ENCODE measurements at places on chromosomes 16 and 17.

GRCh38 chr16:86297391-86297790, 212.9 kb upstream of the FOXF1 start:
- DNase-seq, result no peak

GRCh38 chr17:57572600-57572999, 172.5 kb downstream of the CCDC182 start:
- DNase-seq, result no peak

DNA sequence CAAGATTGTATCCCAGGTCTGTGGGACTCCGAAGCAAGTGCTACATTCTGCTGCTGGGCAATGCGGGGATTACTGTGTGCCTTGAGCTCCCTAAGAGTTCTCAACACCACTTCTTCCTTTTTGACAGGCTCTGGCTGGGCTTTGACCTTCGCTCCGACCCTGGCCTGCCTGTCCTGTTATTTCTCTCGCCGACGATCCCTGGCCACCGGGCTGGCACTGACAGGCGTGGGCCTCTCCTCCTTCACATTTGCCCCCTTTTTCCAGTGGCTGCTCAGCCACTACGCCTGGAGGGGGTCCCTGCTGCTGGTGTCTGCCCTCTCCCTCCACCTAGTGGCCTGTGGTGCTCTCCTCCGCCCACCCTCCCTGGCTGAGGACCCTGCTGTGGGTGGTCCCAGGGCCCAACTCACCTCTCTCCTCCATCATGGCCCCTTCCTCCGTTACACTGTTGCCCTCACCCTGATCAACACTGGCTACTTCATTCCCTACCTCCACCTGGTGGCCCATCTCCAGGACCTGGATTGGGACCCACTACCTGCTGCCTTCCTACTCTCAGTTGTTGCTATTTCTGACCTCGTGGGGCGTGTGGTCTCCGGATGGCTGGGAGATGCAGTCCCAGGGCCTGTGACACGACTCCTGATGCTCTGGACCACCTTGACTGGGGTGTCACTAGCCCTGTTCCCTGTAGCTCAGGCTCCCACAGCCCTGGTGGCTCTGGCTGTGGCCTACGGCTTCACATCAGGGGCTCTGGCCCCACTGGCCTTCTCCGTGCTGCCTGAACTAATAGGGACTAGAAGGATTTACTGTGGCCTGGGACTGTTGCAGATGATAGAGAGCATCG, 2.4 kb downstream of the SLC16A13 start:
- no peak for DNase-seq

DNA sequence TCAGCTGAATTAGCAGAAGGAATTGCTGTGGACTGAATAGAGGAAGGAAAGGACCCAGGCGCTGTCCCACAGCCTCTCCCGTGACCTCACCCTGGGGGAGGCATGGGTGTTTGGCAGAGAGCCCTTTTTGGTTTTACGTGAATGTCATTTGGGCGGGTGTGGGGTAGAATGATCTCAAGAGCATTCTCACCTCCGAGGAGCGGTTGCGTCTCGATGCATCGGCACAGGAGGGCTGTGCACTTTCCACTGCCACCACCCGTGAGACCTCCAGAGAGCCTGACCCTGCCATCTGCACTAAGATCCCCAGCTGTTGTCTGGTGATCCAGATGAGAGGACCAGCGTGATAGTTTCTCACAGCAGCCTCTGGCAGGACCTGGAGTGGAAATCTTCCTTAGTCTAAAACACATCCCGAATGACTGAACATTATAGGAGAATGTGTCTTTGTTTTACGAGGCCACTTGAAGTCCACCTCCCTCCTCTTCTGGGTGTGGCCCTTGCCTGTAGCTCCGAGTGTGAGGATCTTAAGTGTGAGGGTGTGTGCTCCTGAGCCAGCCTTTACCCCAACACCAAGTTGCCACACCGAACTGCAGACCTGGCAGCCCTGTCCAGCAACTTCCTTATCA, 29.3 kb downstream of the FOXK2 start:
- DNase-seq, result no peak

- no peak for DNase-seq
Observed at GRCh38 chr17:72233986-72234385, 113.2 kb downstream of the SOX9 start.

DNA sequence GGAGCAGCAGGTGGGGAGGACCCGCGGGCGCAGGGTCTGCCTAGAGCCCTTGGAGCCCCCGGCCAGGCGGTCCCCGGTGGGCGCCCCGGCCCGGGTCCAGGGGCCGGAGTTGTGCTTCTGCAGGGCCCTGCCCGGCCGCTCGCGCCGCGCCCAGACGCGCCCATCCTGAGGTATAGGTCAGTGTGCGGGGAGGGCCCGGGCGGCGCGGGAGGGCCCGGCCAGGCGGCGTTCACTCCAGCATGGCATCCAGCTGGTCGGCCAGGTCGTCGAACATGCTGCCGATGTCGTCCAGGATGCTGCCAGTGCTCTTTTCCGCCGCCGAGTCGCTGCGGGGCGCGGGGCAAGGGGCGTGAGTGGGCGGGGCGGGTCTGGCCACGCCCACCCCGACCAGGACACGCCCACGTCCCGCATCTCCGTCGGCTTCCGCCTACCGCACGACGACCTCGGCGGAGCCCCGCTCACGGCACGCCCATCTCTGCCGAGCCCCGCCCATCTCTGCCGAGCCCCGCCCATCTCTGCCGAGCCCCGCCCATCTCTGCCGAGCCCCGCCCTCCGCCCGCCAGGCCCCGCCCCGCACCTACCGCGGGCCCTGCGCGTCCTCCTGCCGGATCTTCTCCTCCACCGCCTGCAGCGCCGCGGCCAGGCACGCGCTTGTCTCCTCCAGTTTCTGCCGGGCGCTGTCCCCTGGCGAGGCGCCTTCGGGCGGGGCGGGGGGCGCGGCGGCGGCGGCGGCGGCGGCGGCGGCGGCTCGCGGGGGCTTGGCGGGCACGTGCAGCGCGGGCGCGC, 17.9 kb downstream of the CASKIN1 start:
- DNase-seq, result peak; percentile 58

GRCh38 chr16:86509759-86510464, 415 bp upstream of the FOXF1 start:
- DNase-seq, result peak; percentile 63

DNA sequence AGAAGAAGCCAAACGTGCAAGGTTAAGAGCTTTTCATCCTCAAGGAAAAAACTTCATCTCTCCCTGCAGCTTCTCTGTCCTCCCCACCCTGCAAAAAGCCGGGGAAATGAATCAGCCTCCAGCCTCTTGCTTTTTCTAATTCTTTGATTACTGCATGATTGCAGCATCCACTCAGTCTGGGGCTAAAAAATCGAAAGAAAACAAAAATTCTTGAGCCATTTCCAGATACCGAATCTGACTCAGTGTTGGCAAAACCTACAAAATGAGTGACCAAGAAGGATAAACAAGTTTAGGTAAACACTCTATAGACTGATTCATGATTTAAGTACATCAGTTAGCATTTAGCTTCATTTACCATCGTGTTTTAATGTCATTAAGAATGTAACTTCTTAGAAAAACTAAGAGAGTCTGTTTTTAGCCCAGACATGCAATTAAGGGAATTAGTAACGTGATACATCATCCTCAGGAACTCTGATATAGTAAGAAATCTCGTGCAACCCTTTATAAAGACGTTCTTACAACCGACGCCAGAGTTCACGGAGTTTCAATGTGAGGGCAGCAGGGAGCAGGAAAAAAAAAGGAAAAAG, 287.3 kb upstream of the FOXF1 start:
- peak; percentile 88 for DNase-seq

DNA sequence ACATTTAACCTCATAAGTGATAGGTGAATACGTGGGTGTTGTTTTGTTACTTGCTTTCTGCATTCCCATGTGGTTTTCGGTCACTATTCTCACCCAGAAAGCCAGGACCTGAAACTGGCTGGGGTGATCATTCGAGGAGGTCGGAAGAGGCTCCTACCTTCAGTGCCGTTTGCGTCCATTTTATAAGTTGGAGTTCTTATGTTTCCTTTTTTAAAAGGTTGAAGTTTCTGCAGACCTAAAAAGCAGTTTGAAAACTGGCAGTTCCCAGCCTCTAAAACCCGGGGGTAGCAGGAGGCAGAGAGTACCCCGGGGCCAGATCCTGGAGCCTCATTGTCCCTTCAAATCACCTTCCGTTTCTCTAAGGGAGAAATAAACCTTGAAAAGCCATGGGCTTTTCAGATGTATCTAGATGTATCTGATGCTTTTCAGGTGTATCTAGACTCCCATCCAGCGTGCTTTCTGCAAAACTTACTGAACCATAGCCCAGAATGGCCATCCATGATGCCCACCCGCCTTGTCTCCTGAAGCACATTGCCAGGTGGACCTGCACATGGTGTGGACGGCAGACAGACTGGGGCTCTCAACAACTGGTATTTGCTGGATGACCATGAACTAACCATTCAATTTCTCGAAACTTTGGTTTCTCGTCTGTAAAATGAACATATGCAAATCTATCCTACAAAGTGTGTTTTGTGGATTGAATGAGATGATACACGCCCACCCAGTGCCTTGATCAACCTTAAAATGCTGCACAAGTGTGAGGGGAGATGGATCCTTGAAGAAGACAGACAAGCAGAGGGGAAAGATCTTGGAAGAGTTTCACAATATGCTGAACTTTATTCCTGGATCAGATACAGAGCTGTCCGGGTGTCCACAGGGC, 1.3 kb downstream of the NLRC5 start:
- DNase-seq, result no peak

DNA sequence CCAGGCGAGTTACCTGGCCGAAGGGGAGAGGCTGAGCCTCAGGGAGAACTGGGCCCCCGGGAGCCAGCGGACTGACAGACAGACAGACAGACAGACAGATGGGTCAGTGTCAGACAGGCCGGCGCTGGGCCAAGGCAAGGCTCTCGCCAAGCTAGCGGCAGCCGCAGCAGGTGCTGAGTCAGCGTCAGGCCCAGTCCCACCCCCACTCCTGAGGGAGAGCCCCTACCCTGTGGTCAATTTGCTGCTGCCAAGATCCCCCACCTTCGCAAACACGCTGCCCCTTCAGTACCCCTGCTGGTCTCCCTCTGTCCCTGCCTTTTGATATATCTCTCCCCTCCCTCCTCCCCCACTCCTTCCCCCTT, 1.5 kb downstream of the FGF11 start:
- DNase-seq, result no peak

- no peak for DNase-seq
Observed at GRCh38 chr17:56845934-56846333, 12.0 kb downstream of the DGKE start.

DNA sequence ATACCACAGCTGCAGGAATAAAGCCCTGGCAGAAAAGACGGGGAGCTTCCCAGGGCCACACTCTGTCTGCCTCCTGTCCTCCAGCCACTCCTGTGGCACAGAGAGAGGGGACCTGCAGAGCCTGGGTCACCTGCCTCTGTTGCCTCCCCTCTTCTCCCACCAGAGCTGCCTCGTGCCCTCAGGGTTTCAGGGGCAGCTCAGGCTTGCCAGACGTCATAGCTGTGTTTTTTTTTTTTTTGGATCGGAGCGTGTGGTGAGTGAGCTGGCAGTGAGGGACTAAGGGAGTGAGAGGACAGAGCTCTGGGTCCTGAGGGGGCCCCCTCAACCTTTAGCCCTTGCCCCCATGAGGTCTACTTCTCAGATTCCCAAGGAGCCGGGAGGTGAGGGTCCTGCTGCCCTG, 2.1 kb downstream of the PIK3R6 start:
- DNase-seq, result no peak

Data from AG20443 (cell line).